ENCODE measurements at places on chromosomes 11 and 22.

GRCh38 chr11:87897071-87897470 lies 278.2 kb downstream of the RAB38 start:
- no peak for DNase-seq

- DNase-seq = no peak
These were observed 2.4 kb downstream of the LMO1 start for GRCh38 chr11:8261291-8261690.

- DNase-seq = no peak
These were observed 14.1 kb upstream of the SYT8 start for GRCh38 chr11:1820463-1821325.

- DNase-seq = no peak
These were observed 46.1 kb upstream of the HSPA8 start for GRCh38 chr11:123107945-123108495.

DNA sequence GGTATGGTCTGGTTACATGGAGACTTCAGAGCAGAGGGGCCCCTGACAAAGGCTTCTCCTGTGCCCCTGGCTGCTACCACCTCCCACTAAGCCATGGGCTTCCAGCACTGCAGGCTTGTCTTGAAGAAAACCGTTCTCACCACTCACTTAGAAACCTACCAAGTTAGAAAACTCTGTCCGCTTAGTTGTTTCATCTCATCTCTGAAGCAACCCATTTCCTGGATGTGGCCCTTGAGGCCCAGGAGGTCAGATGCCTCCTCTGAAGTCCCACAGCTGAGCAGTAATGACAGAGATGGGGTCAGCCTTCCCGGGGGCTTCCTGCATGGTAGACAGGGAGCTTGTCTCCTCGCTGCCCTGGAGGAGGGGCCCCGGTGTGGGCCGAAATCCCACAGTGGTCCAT lies 12.9 kb downstream of the CSF2RB start:
- no peak for DNase-seq

GRCh38 chr22:22226448-22227187 lies 18.0 kb upstream of the VPREB1 start:
- DNase-seq = no peak

- DNase-seq = no peak
These were observed 89.3 kb upstream of the SLC22A12 start for GRCh38 chr11:64501500-64502427.

- peak; percentile 86 for DNase-seq
These were observed 1.7 kb downstream of the ADAMTS15 start for GRCh38 chr11:130449996-130450769.

DNA sequence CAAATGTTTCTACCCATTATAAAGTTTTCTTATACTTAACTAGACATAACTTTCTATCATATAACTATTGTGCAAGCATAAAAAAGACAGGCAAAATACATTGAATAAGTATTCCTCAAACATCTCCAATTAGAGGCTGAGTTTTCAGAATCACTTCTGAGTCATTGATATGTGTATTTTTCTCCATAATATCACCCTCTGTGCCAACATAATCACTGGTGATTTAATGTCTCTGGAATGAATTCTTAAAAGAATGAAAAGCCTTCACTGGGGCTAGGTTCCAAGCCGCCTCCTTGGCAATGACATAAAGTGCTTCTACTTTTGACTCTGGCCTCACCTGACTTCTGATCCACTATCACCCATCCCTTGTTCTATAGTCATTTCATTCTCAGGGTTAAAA lies 197.0 kb upstream of the E2F8 start:
- no peak for DNase-seq

- DNase-seq = no peak
These were observed 862.0 kb downstream of the TBC1D22A start for GRCh38 chr22:47624252-47625012.

DNA sequence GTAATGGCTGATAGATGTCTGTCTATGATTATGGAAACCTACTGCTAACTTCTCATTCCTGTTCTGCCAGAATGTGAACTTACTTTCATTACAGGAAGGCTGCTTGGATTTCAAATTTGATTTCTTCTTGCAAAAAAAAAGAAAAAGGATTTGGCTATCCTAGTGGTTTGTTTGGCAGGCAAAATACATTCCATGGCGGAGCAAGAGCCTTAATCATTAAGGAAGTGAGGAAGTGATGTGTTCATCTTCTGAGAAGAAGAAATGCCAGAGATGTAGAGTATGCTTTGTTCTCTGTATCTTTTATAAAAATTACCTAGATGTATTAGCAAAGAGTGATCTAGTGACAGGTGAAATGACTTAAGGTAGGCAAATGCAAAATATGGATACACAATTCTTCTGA lies 356.3 kb downstream of the SOX6 start:
- DNase-seq = no peak

DNA sequence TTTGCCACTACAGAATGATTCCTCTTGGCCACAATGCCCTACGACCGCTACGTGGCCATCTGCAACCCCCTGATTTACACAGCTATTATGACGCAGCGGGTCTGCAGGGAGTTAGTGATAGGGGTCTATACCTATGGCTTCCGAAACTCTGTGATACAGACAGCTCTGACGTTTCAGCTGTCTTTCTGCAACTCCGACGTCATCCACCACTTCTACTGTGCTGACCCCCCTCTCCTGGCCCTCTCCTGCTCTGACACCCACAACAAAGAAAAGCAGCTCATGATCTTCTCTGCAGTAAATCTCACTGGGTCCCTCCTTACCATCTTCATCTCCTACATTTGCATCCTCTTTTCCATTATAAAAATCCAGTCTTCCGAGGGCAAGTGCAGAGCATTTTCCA lies 52.3 kb upstream of the OR5P2 start:
- no peak for DNase-seq

DNA sequence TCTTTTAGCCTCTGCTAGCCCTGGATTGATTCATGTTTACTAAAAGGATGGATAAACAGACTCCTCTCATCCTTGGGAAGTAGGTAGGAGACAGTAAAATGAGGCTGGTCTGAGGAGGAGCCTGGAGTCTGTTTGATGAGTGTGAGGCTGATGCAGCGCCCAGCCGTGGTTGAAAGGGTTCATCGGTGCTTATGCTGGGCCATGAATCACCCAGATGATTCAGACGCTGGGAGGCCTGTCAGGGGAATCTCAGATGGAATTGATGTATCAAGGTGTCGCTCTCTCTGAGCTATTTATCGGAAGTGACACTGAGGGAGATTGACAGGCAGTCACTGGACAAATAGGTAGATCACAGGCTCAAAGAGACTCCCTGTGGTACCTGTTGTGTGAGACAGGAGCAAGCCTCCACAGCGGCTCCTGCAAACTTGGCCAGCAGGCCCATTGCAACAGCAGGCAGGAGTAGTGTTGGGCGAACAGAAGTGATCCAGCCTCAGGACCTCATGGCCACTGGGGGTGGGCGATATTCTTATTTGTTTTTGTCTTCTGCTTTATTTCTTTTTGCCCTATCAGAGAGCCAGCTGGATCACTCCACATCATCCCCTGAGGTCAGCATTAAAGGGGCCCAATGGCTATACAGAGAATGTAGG lies 109.9 kb upstream of the CADM1 start:
- DNase-seq = no peak

DNA sequence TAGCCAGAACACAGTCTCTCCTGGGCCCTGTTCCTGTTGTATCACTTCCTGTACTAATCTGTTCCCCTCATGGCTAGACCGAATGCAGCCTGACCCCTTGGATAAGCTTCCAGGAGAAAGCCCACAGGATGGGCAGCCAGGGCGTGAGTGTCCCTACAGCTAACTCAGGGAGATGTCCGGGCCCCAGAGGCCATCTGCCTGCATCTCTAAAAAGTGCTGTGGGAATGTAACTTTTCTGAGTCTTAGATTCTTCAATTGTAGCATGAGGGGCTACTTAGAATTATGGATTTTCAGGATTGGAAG lies 7.7 kb upstream of the MALAT1 start:
- no peak for DNase-seq

- no peak for DNase-seq
These were observed 17.9 kb upstream of the EMID1 start for GRCh38 chr22:29187831-29188230.

DNA sequence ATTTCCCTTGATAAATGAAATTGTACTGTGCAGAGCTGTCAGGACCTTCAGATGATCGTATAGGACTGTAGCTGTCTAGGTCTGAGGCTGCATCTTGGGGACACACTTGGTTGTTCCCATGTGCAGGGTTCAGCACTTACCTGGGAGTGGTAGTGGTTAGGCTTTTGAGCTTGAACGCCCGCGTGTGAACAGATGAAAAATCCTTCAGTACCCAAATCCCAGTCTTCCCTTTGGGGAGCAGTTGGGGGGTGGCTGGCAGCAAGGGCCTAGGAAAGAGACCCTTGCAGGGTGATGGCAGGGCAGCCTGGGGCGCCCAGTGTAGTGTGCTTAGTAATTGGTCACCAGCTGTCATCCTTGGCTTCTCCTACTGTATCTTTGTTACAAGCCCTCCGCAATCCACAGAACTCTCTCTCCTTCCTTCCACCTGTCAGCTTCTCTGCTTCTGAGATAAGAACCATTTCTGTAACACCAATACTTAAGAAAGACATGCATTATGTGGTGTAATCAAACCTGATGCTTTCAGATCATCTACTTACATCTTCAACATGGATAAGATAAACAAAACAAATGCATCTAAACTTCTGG lies 64.6 kb downstream of the MORC2 start:
- DNase-seq = no peak

GRCh38 chr11:12581923-12582322 lies 92.3 kb upstream of the TEAD1 start:
- no peak for DNase-seq

DNA sequence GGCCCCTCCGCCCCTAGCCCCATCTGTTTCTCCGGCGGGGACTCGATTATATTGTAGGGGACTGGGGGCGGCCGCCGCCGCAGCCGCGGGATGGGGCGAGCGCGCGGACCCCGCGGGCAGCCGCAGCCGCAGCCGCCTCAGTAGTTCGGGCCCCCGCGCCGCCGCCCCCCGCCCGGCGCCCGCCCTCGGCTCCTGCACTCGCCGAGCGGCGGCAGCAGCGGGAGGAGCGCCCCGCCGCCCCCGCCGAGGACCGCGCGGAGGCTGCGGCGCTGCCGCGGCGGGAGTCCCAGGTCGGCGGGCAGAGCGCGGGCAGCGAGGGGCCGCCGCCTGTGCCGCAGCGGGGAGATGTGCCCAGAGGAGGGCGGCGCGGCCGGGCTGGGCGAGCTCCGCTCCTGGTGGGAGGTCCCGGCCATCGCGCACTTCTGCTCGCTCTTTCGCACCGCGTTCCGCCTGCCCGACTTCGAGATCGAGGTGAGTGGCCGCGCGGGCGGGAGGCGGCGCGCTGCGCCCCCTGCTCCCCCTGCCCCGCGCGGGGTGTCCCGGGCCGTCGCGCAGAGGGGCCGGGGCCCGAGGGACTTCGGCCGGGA lies at the start of gene CECR2:
CECR2 (plus strand) TSS at position 22 of the 587 bp plus-strand sequence; CDS start at position 346, 324 bp downstream.
- DNase-seq = peak; percentile 52

DNA sequence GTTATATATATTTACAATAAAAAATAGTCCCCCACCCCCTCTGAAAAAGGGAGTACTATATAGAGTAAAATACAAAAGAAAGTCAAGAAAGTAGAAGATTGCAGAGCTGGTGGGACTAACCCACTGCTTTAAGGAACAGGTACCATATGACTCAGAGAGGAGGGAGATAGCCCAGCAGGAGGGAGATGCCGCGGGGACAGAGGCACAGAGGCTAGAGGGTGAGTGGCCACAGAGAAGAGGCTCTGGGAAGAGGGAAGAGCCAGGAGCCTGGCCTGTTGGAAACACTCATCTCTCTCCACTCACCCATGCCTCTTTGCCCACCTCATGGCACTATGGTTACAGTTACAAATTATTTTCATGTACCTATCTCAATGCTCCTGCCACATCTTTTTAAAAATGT lies 53.6 kb upstream of the LYVE1 start:
- no peak for DNase-seq

GRCh38 chr11:95284057-95285052 lies 53.4 kb upstream of the SESN3 start:
- DNase-seq = no peak

- no peak for DNase-seq
These were observed 76.1 kb downstream of the BBOX1 start for GRCh38 chr11:27116684-27117083.

DNA sequence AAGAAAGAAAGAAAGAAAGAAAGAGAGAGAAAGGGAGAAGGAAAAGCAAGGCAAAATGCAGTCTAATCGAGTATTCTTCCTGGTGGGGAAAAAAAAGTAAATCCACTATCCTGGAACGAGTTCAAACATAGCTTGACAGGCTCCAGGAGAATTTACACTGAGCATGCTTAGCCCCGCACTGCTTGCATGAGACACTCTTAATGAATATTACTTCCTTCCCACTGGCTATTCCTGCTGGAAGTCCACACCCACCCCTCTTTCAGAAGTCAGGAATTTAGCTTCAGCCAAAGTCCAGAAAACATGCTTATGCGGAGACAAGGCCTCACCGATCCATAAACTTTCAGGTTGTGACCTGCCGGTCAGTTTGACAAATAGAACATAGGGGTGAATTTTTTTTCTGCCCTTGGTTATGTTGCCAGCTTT lies 251.8 kb upstream of the BLID start:
- DNase-seq = peak; percentile 64

DNA sequence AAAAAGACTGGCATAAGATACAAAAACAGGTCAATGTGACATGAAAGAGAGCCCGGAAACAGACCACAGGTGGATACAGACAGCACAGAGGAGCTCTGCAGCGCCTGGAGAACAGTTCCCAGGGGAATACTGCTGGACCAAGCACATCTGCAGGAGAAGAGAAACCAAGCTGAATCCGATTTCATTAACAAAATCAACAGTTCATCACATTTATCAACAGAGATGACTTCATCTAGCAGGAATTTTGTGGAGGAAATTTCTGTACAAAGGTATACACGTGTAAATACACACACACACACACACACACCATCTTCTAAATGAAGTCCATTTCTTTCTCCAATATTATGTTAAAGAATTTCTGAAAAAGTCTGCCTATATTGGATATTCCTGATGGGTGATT lies 17.1 kb downstream of the YPEL1 start:
- DNase-seq = no peak

- DNase-seq = peak; percentile 57
These were observed 249.8 kb upstream of the BLID start for GRCh38 chr11:122365610-122366360.

DNA sequence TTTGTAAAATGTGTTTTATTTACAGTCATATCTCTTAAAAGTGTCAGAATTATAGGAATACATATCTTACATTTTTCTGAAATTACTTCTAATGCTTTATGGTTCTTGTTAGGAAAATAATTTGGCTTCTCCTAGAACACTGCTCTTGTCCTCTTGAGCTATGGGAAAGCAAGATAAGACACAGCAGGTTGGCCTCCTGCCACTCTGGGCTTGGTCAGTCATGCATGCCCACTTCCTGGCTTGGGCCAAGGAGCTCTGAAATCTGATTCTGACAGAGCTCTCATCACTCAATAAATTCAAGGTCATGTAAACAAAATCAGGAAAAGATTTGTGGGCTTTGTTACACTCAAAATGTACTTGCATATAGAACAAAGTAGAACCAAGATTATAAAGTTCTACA lies 1036.0 kb downstream of the OPCML start:
- no peak for DNase-seq

Data from left hindlimb (tissue), 1 donor.